CD14-positive monocyte (primary cell): ENCODE measurements at places on chromosomes 3 and 15. TPM values are rescaled to one million over a fixed set of nuclear protein-coding genes. Genes with fewer than 3 reads are reported as not detected.

The BFSP2 gene
- not detected for polyA plus RNA-seq

DNA sequence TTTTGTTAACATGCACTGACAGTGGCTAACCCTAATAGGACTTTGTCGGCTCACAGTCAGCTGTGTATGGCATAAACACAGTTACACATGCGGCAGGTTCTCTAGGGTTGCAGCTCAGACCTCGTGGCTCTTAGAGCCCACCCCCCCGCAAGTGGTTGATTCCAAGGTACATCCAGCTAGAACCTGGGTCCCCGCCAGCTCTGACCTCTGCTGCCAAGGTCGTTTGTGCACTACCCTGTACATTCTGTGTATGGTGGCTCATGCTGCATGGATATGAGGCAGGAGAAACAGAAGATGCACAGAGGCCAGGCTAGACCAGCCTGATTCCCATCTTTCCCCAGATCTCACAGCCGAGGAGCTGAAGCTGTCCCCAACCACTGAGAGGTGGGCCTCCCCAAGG lies 25.9 kb downstream of the PRR20G start:
- no peak for DNase-seq
- no peak overlapping the region for H3K4me3 ChIP-seq
- H3K4me1 ChIP-seq: no peaks in the 10 kb centered on the region
- no peaks in the 10 kb centered on the region for H3K27me3 ChIP-seq
- no peaks in the 10 kb centered on the region for H3K36me3 ChIP-seq

The SLC12A1 gene
- not detected for polyA plus RNA-seq

DNA sequence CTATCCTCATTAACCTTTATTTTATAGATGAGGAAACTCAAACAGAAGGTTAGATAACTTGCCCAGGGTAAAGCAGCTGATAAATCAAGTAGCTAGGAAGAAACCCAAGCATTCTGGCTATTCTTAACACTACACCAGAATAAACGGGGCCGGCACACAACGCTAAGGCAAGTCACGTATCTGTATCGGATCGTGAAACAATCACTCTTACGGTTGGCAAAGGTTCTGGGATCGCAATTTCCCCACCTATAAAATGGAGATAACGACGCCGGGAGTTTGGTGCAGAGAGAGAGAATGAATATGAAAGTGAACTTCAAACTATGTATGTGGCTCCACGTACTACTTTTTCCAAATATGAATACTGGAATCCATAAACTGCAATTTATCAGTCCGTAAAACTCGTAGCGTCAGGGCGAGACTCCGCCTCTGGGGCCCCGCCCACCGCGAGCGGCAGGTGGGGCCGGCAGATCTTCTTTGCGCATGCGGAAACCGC lies 252 bp upstream of the ARMC8 start:
- H3K36me3 ChIP-seq: peaks cover 6% of the 10 kb centered on the region
- H3K27me3 ChIP-seq: no peaks in the 10 kb centered on the region
- peak overlapping the region; percentile 97 for H3K4me3 ChIP-seq
- DNase-seq: peak; percentile 83

DNA sequence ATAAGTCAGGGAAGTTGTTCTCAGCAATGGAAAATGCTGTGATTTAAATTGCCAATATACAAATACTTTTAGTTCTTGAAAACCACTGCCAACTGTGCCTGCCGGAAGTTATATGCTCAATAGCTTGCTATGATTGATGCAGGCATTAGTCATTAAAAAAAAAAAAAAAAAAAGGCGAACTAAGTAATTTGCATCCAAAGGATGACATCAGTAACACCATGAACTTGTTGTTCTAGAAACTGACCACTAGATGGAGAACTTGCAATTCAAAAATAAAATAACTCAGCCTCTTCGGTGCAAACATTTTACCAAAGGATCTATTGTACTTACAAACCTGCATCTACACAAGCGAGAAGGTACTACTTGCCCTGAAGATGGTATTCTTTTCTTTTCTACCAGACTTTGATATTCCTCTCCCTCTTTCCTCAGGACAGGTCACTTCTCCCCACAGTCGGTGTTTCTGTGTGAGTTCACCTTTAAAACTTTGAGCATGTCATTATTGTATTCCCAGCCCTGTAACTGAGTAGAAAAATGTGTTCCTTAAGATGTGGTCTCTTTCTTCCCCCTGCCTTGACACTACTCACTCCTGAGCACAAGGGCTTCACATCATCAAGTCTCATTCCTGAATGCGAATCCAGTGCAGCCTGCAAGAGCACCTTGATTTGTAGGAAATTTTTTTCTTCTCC lies 115.0 kb upstream of the VEPH1 start:
- no peaks in the 10 kb centered on the region for H3K36me3 ChIP-seq
- H3K4me3 ChIP-seq: no peak overlapping the region
- H3K27ac ChIP-seq: no peak overlapping the region

- H3K4me1 ChIP-seq: peaks cover 35% of the 10 kb centered on the region
- peaks cover 14% of the 10 kb centered on the region for H3K36me3 ChIP-seq
- peak; percentile 52 for DNase-seq
- no peaks in the 10 kb centered on the region for H3K27me3 ChIP-seq
These were observed 6.5 kb downstream of the ZNF589 start for GRCh38 chr3:48247401-48247811.

- H3K4me3 ChIP-seq: no peak overlapping the region
- H3K4me1 ChIP-seq: peaks cover 37% of the 10 kb centered on the region
- no peaks in the 10 kb centered on the region for H3K27me3 ChIP-seq
- H3K36me3 ChIP-seq: peaks cover 6% of the 10 kb centered on the region
- no peak overlapping the region for H3K27ac ChIP-seq
- no peak for DNase-seq
These were observed 11.1 kb downstream of the SIAH2 start for GRCh38 chr3:150751781-150752263.

DNA sequence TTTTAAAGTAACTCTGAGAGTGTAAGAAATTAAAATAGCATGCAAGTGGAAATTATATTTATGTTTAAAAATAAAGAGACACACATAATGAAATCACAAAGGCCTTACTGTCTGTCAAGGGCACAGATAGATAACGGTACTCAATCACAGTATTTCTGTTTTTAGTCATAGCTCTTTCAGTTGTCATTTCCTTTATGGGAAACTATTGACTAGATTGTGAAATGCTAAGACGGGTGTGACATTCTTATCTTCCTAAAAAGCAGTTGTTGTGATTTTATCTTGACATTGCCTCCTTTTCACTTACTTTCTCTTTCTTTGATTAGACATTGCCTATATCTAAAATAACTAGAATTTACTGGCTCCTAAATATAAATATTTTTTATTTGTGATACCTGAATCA lies 100.1 kb upstream of the PLSCR5 start:
- H3K36me3 ChIP-seq: no peaks in the 10 kb centered on the region
- H3K4me1 ChIP-seq: no peaks in the 10 kb centered on the region
- H3K4me3 ChIP-seq: no peak overlapping the region
- no peak overlapping the region for H3K27ac ChIP-seq
- H3K27me3 ChIP-seq: no peaks in the 10 kb centered on the region
- DNase-seq: no peak

The SLC9C1 gene
- polyA plus RNA-seq: not detected

DNA sequence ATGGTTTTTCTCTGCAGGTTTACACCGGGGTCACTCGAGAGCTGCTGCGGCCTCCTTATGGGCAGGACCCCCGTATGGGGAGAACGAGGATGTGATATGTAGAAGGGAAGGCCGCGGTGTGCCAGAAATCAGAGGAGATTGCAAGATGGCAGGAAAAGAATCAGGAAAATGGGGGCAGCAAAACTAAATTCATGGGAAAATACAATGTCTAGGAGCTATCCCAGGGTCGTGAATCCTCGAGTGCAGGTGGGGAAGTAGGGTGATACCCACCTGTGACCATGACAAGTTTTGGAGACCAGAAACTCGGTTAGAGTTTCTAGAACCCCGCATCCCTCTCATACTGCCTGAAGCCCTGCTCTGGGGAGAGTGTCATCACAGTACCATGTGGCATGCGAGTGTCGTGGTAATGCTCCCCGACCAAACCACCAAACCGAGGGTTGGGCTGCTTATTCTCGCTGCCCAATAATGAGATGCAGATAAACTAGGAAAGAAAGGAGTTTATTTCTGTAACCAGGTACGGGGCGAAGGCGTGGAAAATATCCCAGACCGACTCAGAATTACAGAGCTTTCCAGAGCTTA lies 781 bp downstream of the TRNT1 start:
- H3K4me3 ChIP-seq: peak overlapping the region; percentile 94
- peak overlapping the region; percentile 98 for H3K27ac ChIP-seq
- H3K4me1 ChIP-seq: peaks cover 19% of the 10 kb centered on the region
- H3K36me3 ChIP-seq: peaks cover 25% of the 10 kb centered on the region
- H3K27me3 ChIP-seq: no peaks in the 10 kb centered on the region
- DNase-seq: no peak

GRCh38 chr3:146969356-146969755 lies 364.2 kb upstream of the PLSCR5 start:
- H3K27me3 ChIP-seq: no peaks in the 10 kb centered on the region
- no peaks in the 10 kb centered on the region for H3K36me3 ChIP-seq
- H3K4me3 ChIP-seq: no peak overlapping the region
- H3K27ac ChIP-seq: no peak overlapping the region
- no peaks in the 10 kb centered on the region for H3K4me1 ChIP-seq

GRCh38 chr3:16199769-16200168 lies 25.3 kb downstream of the GALNT15 start:
- DNase-seq: no peak
- no peaks in the 10 kb centered on the region for H3K27me3 ChIP-seq

The ZNF80 gene
- polyA plus RNA-seq: not detected in 2 replicates

The CCR1 gene
- polyA plus RNA-seq: 55.5 and 56.7 TPM in 2 replicates

GRCh38 chr3:148332509-148332908 lies 365.2 kb upstream of the AGTR1 start:
- no peaks in the 10 kb centered on the region for H3K4me1 ChIP-seq
- no peak overlapping the region for H3K4me3 ChIP-seq
- no peaks in the 10 kb centered on the region for H3K36me3 ChIP-seq
- H3K27me3 ChIP-seq: no peaks in the 10 kb centered on the region
- no peak overlapping the region for H3K27ac ChIP-seq
- DNase-seq: no peak

GRCh38 chr3:139534455-139534812 lies 5.1 kb downstream of the RBP1 start:
- H3K27me3 ChIP-seq: peaks cover 13% of the 10 kb centered on the region
- no peak overlapping the region for H3K4me3 ChIP-seq
- H3K4me1 ChIP-seq: peaks cover 8% of the 10 kb centered on the region

DNA sequence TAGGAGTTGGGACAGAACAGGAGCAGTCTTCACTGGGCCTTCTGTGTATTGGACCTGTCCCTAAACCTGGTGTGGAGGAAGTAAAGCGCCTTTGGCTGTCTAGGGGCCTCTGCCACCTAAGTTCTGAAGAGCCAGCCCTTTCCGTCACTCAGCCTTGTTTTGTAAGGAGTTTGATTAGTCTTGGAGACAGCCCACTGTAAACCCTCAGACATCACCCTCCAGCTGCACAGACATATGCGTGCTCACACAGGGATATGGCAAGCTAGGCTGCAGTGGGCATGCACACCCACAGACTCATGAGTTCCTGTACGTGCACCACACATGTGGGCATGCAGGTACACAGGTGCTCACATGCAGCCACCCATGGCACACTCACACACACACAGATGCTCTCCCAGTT lies 5.2 kb downstream of the PRKCD start:
- H3K36me3 ChIP-seq: peaks cover 30% of the 10 kb centered on the region
- no peak for DNase-seq
- peak overlapping the region; percentile 78 for H3K27ac ChIP-seq
- H3K4me3 ChIP-seq: no peak overlapping the region

GRCh38 chr3:14110699-14111098 lies 14.0 kb downstream of the CHCHD4 start:
- H3K36me3 ChIP-seq: peaks cover 41% of the 10 kb centered on the region
- H3K27ac ChIP-seq: no peak overlapping the region
- no peaks in the 10 kb centered on the region for H3K4me1 ChIP-seq
- H3K27me3 ChIP-seq: no peaks in the 10 kb centered on the region
- H3K4me3 ChIP-seq: no peak overlapping the region

- no peak for DNase-seq
- no peaks in the 10 kb centered on the region for H3K36me3 ChIP-seq
- H3K4me1 ChIP-seq: peaks cover 44% of the 10 kb centered on the region
- H3K27me3 ChIP-seq: no peaks in the 10 kb centered on the region
These were observed 61.0 kb upstream of the PPARG start for GRCh38 chr3:12227833-12228232.

The ATP10A gene
- 0.71 TPM for polyA plus RNA-seq

GRCh38 chr3:140316868-140317400 lies 360.9 kb upstream of the TRIM42 start:
- H3K27me3 ChIP-seq: no peaks in the 10 kb centered on the region
- no peak for DNase-seq
- no peak overlapping the region for H3K4me3 ChIP-seq
- H3K27ac ChIP-seq: no peak overlapping the region
- no peaks in the 10 kb centered on the region for H3K4me1 ChIP-seq
- H3K36me3 ChIP-seq: no peaks in the 10 kb centered on the region

GRCh38 chr3:32137870-32138269 lies 31.4 kb downstream of the GPD1L start:
- no peak overlapping the region for H3K4me3 ChIP-seq
- no peak for DNase-seq
- no peaks in the 10 kb centered on the region for H3K36me3 ChIP-seq

The SLCO2A1 gene
- not detected for polyA plus RNA-seq

The EXD1 gene
- not detected for polyA plus RNA-seq

GRCh38 chr15:31311735-31312619 lies 14.7 kb upstream of the KLF13 start:
- H3K36me3 ChIP-seq: no peaks in the 10 kb centered on the region
- H3K27me3 ChIP-seq: no peaks in the 10 kb centered on the region
- no peak for DNase-seq
- no peak overlapping the region for H3K4me3 ChIP-seq
- no peak overlapping the region for H3K27ac ChIP-seq

GRCh38 chr3:38588995-38589937 lies 60.2 kb downstream of the SCN5A start:
- no peaks in the 10 kb centered on the region for H3K36me3 ChIP-seq
- no peak overlapping the region for H3K4me3 ChIP-seq
- H3K27me3 ChIP-seq: no peaks in the 10 kb centered on the region
- H3K27ac ChIP-seq: no peak overlapping the region
- DNase-seq: no peak
- no peaks in the 10 kb centered on the region for H3K4me1 ChIP-seq

DNA sequence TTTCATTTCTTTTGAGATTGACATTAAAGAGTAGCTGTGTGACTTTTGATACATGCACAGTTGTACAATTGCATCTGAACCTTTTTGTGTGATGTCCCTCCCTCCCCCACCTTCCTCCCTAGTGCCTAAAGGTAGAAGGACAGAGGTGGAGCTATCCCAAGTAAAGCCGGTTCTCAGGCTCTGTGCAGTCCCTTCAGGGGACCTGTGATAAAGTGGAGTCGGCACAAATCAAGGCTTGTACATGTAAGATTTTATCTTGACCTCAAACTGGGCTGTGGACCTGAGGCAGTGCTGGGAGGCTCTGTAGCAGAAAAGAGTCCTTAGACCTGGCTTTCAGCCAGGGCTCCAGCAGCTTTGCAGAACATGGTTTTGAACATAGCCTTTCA lies 55.5 kb upstream of the CMTM7 start:
- no peak for DNase-seq
- H3K27me3 ChIP-seq: no peaks in the 10 kb centered on the region
- H3K36me3 ChIP-seq: no peaks in the 10 kb centered on the region

GRCh38 chr15:70547846-70548487 lies 215.4 kb downstream of the UACA start:
- DNase-seq: no peak
- H3K27me3 ChIP-seq: no peaks in the 10 kb centered on the region
- H3K36me3 ChIP-seq: no peaks in the 10 kb centered on the region
- H3K27ac ChIP-seq: no peak overlapping the region
- H3K4me1 ChIP-seq: no peaks in the 10 kb centered on the region

GRCh38 chr3:16148783-16149182 lies 25.7 kb upstream of the GALNT15 start:
- H3K36me3 ChIP-seq: no peaks in the 10 kb centered on the region
- no peaks in the 10 kb centered on the region for H3K27me3 ChIP-seq
- H3K4me3 ChIP-seq: no peak overlapping the region
- DNase-seq: no peak
- H3K27ac ChIP-seq: no peak overlapping the region
- H3K4me1 ChIP-seq: no peaks in the 10 kb centered on the region
